ENCODE measurements at places on chromosomes 2 and 18.
A peak's percentile ranks its signal among the peaks of the same experiment; 100 is the strongest.

GRCh38 chr2:206442833-206443734 is at the start of gene ADAM23:
Gene ADAM23 (plus strand): TSS chr2:206443532. CDS start chr2:206443867, 335 bp downstream.
- DNase-seq, result peak; percentile 70

- DNase-seq, result no peak
These were observed 396.7 kb upstream of the HS6ST1 start for GRCh38 chr2:128715360-128715759.

DNA sequence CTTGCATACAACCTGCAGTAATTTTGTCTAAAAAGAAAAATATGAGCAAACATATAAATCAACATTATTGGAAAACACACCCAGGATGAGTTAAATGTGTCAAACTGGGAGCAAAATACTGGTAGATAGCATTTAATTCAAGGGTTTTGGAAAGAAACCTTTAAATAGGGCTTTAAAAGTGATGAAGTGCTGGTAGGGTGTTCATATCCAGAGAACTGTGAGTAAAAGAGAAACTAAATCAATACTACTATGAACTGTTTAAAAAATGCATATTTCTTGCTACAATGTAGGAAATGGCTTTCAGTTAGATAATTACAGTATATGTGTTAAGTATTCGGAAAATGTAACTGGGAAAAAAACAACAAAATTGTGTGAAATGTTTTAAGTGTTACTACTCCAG is 117.8 kb downstream of the ATAD2B start:
- no peak for DNase-seq

DNA sequence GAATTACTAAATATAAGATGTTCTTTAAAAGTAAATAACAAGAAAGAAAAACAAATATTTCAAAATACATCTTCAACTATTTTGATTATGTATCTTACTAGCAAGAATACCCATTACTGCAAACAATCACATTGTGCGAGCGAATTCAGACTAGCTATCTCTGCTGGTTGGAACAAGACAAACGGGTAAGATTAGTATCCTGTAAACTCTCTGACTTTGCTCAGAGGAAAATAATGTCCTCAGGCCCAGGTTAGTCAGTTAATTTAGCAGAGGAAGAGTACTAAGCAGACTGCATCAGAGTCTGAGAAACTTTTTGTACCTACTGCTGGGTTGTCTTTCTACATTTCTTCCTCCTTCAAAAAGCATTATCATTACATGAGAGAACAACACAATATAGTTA is 50.4 kb upstream of the MCM6 start:
- DNase-seq, result no peak

GRCh38 chr2:30040147-30040546 is 106.7 kb upstream of the YPEL5 start:
- DNase-seq, result no peak

GRCh38 chr2:108611021-108611420 is 76.8 kb downstream of the LIMS1 start:
- DNase-seq, result no peak

GRCh38 chr2:96859681-96860064 is 1.9 kb upstream of the ANKRD39 start:
- DNase-seq, result no peak

DNA sequence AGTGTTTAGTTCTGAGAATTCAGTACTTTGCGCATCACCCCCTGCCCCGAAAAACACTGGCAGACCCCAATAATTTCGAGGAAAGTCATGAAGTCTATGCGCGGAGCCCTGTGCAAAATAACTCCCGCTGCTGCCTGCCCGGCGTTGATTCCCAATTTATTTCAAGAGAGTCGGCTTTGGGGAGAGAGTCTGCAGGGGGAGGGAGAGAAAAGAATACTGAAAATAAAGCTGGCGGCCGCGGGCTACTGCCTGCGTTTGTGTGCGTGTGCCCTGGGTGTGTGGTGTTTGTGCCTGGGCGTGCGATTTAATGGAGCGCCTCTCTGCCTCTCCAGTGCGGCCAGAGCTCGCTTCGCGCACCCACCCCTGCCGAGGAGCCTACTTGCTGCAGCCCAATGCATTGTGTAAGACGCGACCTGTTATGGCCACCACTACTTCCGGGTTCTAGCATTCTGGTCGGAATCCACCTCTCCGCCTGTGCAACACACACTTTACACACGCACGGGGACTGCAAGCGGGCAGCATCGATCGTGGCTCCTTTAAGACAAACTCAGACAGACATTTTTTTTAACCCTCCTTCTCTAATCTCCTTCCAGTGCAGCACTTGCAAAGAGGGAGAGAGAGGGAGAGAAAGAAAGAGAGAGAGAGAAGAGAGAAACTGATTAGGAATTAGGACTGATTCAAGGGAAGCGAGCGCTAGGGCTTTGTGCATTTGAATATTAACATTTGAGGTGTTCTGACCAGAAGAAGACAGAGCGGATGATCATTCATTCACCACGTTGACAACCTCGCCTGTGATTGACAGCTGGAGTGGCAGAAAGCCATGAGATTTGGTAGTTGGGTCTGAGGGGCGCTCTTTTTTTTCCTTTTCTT is at the start of gene MEIS1:
Gene MEIS1 (plus strand): TSS at position 447 of the 870 bp plus-strand sequence. CDS start 732 bp downstream, outside the sequence.
- DNase-seq, result peak; percentile 85

- DNase-seq, result no peak
These were observed 20.3 kb downstream of the COL5A2 start for GRCh38 chr2:189159273-189159672.

GRCh38 chr2:188622601-188623260 is 331.1 kb downstream of the GULP1 start:
- no peak for DNase-seq

- DNase-seq, result no peak
These were observed 191.2 kb downstream of the NCKAP5 start for GRCh38 chr2:133377021-133377481.
